ENCODE measurements at places on chromosomes 11 and 22.

- DNase-seq: no peak
Measured at GRCh38 chr22:22787151-22787550, 100.5 kb upstream of the IGLL5 start.

DNA sequence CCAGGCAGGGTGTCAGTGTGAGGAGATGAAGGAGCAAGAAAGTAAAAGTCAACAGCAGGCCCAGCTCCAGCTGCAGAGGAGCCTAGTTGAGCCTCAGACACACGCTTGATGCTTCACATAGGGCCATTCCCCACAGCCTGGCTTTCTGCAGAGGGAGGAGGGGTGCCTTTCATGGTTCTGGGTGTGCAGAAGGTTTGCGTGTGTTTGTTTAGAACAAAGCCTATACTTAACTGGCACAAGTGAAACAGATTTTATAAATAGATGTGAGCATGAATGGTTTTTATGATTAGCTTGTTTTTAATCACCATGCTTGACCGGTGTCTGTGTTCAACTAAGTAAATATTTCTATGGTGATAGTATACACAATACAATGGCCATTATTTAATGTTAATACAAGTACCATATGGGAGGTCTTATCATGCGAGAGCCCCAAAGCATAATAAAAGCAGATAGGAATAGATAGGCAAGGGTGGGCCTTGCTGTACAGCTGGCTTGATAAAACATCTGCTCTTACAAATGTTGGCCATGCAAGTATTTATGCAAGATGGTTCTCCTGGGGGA lies 290.2 kb downstream of the ETS1 start:
- DNase-seq: no peak

- no peak for DNase-seq
Measured at GRCh38 chr11:59025097-59025496, 61.0 kb upstream of the GLYATL1B start.

- DNase-seq: no peak
Measured at GRCh38 chr11:79269611-79270307, 171.1 kb downstream of the TENM4 start.

GRCh38 chr11:9498457-9499078 lies 37.8 kb downstream of the ZNF143 start:
- DNase-seq: no peak

DNA sequence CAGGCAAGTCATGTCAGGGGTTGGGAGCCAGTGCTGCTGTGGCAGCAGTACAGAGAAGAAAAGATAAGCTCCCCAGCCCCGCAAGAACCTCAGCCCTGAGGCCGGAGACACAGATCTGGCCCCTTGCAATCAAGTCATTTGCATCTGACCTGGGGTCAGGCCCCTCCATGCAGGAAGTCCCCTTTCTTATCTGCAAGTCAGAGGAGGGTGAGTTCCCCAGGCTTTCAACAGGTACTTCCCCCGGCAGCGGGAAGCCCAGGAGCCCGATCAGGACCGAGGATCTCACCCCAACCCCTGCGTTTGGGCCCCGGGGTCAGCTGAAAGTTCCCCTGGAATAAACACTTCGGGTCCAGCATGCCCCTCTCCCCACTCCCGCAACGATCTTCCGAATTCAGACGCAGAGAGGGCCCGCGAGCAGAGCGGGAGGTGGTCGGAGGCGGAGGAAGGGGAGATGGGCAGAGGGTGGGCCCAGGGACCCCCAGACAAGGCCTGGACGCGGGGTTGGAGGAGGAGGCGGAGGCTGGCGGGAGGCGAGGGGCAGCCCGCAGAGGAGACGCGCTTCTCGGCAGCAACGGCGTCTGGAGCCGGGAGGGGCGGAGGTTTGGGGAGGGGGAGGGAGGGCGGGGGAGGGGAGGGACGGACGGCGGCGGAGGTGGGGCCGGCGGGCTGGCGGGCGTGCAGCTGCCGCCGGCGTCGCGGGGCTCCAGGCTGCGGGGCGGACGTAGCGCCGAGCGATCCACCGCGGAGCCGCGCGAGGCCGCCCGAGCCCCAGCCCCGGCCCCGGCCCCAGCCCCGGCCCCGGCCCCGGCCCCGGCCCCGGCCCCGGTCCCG lies at the start of gene TSPAN18:
Gene TSPAN18, plus strand, starts transcription at position 680 of the 831 bp plus-strand sequence. CDS start 179,455 bp downstream, outside the sequence.
- no peak for DNase-seq
